ENCODE measurements at places on chromosomes 1 and 21.

DNA sequence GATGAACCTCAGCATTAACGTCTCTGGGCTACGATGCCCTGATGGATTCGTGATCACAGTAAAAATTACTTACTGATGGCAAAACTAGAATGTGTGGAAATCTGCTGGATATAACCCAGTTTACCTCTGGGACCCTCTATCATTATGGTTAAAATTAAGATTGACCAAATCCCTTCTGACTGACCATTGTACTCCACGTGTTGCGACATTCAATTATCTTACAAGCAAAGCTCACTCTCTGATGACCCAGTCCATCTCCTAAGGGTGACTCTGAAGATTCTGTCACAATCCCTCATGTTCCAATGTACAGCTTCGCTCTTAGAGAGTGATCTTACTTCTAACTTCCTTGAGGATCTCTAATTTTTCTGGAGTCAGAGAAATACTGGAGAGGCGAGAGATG is 288.5 kb upstream of the RUNX1 start:
- no peak for DNase-seq

DNA sequence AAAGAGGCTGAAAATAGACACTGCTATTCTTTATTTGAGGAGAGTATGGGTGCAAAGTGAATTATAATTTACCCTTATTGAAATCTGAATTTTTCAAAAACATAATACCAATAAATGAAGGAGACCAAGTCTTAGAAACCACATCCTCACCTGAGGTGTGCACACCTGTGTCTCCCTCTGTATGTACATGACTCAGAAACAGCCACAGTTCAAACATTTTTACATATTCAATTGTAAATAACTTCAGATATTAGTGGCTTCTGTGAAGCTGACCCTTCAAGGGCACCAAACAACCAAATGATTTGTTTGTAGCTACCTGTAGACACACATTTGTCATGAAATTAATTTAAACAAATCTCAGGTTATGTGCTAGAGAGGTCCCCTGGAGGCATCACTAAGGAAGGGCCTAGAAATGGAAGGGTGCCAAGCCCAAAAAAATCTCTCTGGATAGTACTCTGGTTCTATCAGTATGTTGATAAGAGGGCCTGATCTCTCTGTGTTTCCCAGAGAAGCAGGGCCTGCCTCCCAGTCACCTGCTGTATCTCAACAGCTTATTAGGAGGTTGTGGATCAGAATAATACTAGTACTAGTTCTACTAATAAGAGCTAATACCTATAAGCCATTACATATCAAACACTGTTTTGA is 28.1 kb downstream of the ERI3 start:
- DNase-seq: no peak

- DNase-seq: no peak
These were observed 331.5 kb upstream of the AJAP1 start for GRCh38 chr1:4322881-4323280.

GRCh38 chr1:65213271-65214023 is 65.4 kb downstream of the AK4 start:
- peak; percentile 13 for DNase-seq

DNA sequence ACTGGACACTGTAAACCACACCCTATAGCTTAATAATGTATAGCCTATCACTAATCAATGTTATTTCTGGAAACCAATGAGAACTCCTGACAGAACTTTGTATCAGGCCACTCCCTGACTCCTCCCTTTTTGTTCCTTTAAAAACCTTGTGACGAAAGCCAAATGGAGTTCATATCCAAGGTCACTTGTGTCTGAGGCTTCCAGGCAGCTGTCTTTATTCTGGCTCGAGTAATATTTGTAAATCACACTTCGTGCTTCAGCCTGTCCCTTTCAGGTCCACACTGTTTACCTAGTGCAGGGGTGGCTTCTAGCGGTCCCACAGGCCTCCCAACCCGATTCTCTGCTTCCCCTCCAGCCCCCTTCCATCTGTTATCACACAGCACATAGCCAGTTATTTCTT is 16.2 kb upstream of the CAPN9 start:
- DNase-seq: no peak

GRCh38 chr1:100671601-100672000 is 47.9 kb upstream of the VCAM1 start:
- no peak for DNase-seq

DNA sequence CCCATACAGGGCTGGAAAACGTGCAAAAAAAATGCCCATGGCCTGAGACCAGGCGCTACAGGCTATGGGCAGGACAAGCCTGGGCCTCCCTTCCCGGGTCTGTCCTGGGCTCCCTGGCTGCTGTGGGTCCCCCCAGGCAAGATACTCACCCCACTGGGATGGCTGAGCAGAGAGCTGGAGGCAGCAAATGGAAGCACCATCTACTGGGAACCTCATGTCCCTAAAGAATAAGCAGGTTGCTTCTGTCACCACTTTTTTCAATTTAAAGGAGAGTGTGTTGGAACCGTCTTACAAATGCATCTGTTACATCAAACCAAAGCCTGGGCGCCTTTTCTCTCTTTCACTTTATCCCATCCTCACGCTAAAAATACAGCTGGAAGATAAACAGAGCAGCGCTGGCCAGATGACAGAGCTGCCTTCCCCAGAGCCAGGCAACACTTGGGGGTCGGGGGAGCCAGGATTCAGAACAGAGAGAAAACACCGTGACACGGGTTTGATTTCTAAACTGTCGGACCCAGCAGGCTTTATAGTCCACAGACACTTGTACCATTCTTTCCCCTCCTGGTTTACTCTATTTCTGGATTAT is 262.1 kb upstream of the VAMP3 start:
- DNase-seq: no peak

GRCh38 chr1:19683351-19683750 is 18.7 kb downstream of the HTR6 start:
- no peak for DNase-seq
